GM23248 (cell line): ENCODE measurements at places on chromosomes 2 and 18.
A peak's percentile ranks its signal among the peaks of the same experiment; 100 is the strongest.

GRCh38 chr2:28809927-28810326 is 707 bp upstream of the SPDYA start:
- no peak for DNase-seq

- no peak for DNase-seq
Measured at GRCh38 chr18:75109819-75110218, 99.1 kb downstream of the PTGR3 start.

GRCh38 chr18:22346401-22346952 is 71.2 kb downstream of the CTAGE1 start:
- peak; percentile 89 for DNase-seq

DNA sequence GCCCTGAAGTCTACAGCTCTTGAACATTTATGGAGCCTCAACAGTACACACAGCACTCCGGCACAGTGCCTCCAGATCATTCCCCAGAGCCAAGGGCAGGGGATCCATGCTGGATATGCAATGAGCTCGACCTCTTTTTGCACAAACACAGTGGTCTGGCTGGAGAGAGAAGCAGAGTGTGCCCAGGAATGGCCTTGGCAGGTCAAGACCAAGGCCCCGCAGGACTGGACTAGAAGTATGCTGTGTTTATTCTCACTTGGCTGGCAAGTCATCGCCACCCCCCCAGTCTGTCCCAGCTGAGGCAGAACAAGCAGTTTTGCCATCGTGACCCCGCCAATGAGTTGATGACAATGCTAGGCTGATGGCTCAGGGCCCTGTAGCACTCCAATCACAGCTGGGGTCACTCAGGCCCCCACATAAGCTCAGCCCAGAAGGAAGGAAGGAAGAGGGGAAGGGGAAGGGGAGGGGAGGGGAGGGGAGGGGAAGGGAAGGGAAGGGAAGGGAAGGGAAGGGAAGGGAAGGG is 212.1 kb downstream of the TTC32 start:
- no peak for DNase-seq

DNA sequence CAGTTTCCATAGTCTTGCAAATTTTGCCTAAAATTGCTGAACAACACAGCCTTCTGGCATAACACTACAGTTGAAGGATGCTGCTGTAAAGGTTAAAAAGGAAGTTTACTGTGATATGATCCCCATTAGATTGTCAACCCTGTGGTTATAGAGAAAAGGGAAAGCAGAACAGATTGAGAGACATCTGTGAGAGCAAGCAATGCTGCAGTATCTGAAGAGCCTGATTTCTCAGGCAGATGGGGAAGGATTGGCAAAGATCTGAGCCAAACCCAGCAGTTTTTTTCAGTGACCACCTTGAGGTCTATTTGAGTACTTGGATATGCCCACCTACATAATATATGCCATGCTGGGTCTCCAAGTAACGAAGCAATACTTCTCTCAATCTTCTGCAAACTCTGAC is 8.5 kb upstream of the ST8SIA3 start:
- DNase-seq = no peak

DNA sequence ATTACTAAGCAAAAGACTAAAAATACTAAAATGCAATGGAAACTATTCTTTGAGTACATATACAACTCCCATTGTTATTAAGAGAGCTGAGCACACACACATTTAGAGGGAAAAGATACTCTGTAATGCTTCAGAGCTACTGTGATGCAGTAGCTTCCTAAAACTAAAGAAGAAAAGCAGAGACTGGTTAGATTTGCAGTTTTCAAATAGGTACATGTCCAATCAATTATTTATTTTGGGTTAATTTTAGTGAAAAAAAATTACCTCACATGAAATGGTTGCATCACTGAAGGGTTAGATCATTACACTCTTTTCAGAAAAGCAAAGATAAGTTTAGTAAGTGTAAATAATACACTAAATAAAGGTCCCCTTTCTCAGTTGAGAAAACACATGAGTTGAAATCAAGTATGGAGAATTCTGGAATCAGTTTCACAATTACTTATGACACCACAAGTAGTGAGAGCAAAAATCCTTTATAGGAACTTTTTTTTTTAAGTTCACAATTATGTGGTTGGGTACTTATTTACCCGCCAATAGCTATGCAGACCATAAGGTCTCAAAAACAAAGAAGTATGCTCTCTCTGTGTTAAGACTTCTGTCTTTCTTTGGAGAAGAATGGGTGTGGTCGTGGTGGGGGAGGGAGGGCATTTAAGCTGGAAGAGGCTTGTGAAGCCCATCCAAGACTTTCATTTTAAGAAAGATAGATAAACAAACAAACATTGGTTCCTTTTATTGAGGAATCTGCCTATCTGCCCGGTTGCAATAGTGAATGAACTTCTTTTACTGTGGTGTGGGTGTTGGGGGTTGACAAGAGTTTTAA is 25.3 kb upstream of the SERTAD2 start:
- no peak for DNase-seq

- DNase-seq = peak; percentile 15
Measured at GRCh38 chr2:20676353-20677215, 9.6 kb downstream of the GDF7 start.

GRCh38 chr18:29351171-29351570 is 1174.2 kb upstream of the CDH2 start:
- no peak for DNase-seq

DNA sequence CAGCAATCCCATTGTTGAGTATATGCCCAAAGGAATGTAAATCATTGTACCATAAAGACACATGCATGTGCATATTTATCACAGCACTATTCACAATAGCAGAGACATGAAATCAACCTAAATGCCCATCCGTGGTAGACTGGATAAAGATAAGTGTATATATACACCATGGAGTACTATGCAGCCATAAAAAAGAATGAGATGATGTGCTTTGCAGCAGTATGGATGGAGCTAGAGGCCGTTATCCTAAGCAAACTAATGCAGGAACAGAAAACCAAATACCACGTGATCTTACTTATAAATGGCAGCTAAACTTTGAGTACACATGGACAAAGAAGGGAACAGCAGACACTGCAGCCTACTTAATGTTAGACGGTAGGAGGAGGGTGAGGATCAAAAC is 18.4 kb upstream of the RAMP1 start:
- no peak for DNase-seq

DNA sequence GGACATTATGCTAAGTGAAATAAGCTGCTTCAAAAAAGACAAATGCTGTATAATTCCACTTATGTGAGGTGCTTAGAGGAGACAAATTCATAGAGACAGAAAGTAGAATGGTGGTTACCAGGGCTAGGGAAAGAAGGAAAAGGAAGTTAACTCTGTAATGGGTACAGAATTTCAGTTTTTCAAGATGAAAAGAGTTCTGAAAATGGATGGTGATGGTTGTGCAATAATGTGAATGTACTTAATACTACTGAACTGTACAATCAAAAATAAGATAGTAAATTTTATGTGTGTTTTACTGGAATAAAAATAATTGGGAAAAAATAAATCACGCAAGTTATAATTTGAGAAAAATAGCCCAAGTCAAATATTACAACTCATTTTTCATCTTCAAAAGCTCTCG is 27.5 kb downstream of the ARHGAP25 start:
- no peak for DNase-seq

GRCh38 chr18:75727456-75727855 is 300.0 kb upstream of the SMIM21 start:
- DNase-seq = peak; percentile 68

DNA sequence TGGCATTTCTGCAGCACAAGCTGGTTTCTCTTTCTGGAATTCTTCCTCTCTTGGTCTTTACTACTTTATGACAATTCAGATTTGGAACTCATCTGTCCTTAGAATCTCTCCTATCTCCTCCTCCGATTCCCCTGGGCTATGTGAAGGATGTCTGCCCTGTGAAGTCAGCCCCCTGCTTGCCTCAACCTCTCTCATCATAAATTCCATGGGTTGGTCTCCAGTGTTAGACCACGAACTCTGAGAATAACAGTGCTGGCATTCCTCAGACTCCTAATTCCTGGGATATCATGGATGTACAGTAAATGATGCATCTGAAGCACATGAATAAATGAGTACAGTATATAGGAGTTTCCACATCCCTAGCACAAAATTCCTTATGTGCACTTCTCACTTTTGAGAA is 21.0 kb upstream of the CYRIA start:
- DNase-seq = no peak

GRCh38 chr2:39593439-39594393 is 72.0 kb upstream of the TMEM178A start:
- peak; percentile 86 for DNase-seq

- DNase-seq = no peak
Measured at GRCh38 chr18:23969664-23970063, 44.9 kb upstream of the TTC39C start.

DNA sequence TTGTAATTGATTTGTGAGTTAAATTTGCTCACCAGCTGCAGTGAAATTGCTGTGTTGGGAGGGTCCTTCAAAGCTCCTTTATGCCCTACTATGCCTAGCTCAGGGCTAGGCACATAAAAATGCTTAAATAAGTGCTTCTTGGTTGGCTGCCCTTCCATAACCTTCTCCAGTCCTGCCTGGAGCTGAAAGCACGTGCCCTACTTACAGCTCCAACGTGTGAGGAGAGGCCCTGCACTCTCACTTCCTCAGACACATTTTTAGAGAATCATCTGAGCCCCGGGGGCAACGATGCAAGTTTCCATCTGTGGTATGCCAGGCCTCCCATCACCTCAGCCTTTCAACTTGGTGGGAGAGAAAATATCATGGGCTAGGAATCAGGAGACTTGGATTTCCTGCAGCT is 202.7 kb downstream of the BCL11A start:
- no peak for DNase-seq

GRCh38 chr2:117087535-117088291 is 726.8 kb upstream of the DDX18 start:
- no peak for DNase-seq

DNA sequence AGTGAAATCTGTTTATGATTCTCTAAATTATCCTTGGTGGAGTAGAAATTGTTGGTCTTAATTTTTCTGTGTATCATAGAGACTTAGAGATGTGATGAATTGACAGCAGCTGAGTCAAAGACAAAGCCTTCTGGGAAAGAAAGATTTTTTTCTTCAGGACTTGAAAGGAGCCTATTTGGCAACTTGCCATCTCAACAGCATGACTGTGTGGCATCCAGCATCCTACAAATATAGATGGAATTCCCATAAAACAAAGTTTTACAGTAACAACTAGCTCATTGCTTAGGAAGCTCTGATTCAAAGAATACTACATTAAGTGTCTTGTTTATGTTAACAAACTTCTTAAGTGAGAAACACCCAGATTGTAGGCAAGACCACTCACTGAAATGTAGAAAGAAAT is 79.2 kb upstream of the SETBP1 start:
- peak; percentile 92 for DNase-seq

- DNase-seq = no peak
Measured at GRCh38 chr2:152632736-152633135, 84.5 kb downstream of the PRPF40A start.

GRCh38 chr18:2963048-2963447 is 49.9 kb downstream of the LPIN2 start:
- DNase-seq = no peak

DNA sequence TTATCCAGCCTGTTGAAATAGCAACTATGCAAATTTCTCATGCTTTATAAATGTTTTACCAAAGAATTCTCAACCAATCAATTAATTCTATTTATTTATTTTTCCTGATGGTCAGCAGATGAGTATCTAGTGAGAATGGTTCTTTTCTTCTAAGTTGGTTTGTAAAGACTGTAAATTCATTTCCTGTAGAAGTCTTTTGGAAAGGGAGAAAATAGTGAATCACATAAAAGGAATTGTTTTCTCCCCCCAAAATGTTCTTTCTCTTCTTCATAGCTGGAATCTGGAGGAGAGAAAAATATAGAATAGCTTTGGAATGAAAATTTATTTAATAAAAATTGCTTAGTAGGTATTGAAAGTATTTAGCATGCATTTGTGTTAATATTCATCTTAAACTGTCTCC is 836.1 kb upstream of the ZEB2 start:
- DNase-seq = peak; percentile 41

DNA sequence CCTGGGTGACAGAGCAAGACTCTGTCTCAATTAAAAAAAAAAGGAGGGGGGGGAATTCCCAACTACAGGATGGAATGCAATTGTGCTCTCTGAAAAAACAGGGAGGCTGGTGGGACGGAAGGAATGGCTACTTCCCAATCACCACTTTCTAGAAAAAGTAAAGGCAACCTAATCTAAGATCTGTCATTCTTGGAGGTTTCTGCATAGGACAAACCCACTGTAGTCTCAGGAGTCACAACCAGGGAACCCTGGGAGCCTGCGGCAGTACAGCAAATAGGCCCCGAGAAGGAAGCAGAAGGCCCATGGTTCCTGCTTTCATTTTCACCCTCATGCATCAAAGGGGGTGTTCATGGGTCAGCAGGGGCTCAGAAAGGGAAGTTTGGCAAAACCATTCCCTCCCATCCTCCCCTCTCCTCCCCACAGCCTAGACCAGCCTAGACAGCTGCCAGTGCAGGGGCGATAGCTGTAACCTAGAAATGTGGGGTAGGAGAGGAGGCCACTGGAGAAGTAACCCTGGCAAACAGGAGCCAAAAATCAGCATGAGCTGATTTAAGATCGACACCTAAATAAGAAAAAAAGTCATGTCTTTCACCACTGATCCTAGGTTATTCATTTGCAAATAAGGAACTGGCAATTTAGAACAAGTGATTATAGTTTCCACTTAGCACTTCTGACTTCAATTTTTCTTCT is 48.0 kb downstream of the TRABD2A start:
- DNase-seq = no peak

DNA sequence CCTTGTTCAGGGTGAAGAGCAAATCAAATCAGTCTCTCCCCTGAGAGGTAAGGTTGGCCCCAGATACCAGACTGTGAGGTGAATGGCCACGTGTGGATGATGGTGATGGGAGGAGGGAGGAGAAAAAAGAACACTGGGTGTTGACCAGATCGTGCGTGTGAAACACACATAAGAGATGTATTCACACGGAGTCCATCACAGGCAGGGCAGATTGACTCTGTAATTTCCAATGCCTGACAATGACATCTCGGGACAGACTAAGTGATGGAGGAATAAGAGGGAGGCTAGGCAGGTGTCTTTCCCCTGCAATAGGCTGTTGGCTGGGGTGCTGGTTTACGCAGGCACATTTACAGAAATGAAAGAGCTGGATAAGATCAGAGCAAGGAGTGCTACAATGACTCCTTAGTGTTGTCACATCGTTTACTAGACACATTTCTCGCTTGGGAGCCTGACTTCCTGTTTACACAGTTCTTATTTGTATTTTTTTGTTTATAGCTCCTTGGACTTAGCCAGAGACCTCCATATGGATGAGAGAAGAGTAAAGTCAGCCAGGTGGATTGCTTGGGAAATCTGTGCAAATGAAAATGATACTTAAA is 43.1 kb downstream of the CPO start:
- no peak for DNase-seq

GRCh38 chr2:71526975-71527374 is 73.6 kb downstream of the DYSF start:
- DNase-seq = no peak

- peak; percentile 46 for DNase-seq
Measured at GRCh38 chr18:33839452-33840211, 261.6 kb downstream of the ASXL3 start.

- peak; percentile 91 for DNase-seq
Measured at GRCh38 chr2:164706522-164706921, 85.2 kb upstream of the GRB14 start.

GRCh38 chr2:184119989-184120800 is 478.1 kb upstream of the ZNF804A start:
- no peak for DNase-seq
